Mesenchymal stem cell (in vitro differentiated cells and primary cell): ENCODE measurements at places on chromosomes 16 and 17.

GRCh38 chr16:164827-165538 lies 795 bp upstream of the HBM start:
- DNase-seq, result no peak

DNA sequence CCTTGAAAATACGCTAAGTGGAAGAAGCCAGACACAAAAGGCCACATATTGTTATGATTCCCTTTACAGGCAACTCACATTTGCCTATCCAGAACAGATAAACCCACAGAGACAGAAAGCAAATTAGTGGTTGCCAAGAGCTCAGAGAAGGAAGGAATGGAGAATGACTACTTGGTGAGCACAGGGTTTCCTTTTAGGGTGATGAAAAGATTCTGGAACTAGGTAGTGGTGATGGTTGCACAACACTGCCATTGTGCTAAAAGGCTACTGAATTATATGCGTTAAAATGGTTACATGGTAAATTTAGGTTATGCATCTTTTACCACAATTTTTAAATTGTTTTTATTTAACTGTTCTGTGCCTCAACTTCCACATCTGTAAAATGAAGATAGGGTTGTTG lies 4.4 kb downstream of the COPRS start:
- DNase-seq, result no peak

DNA sequence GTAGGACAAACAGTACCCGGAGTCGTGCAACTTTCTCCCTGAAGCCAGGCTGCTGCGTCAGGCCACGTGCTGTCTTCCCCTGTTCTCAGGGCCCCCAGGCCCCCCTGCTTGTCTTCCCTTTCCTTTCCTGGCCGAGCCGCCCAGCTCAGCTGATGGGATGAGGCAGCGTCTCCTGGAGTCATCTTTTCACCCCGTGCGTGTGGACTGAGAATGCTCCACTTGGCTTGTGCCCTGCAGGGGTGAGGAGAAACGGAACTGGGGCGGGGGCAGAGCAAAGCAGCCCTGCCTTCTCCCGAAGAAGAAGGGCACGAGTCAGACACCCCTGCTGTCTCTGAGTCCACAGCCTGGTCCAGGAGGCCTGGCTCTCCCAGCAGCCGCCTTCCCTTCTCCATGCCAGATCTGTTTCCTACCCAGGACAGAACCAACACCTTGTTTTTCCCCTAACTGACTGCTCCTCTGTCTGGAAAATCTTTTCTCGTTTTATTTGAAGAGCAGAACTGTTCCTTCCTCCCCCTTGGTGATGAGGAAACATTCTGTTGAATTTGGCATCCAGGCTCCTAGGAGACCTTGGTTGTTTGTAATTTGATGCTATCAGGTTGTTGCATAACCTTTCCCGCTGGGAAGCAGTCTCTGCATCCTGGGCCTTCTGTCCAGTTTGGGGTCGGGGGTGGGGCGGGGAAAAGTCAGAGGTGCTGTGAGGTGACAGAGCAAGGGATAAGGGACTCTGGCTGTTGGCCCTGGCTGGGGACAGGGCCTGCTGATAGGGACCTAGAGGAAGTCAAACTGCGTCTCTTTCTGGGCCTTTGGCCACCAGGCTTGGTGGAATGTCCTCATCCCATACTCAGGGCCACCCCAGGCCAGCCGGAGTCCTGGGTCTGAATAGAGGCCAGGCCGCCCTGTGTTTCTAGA lies 78.8 kb downstream of the WIPI1 start:
- peak; percentile 100 for DNase-seq

- no peak for DNase-seq
Measured at GRCh38 chr16:88375236-88375975, 7.4 kb upstream of the ZNF469 start.

DNA sequence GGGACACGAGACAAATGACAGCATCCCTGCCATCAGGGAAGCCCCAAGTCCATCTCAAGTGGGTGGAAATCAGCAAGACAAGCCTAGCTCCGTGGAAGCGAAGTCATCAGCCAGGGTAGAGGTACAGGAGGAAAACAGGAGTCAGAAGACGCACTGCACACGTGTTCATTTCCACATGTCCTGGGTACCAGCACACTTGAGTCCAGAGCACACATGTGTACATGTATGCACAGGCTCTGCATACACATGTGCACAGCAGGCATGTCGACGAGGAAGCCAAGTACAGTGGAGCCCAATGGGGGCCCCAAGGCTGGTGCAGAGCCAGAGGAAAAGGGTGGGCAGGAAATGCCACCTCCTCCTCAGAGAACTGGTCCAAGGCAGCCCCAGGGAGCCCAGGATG lies 75.9 kb downstream of the ZNF423 start:
- no peak for DNase-seq

DNA sequence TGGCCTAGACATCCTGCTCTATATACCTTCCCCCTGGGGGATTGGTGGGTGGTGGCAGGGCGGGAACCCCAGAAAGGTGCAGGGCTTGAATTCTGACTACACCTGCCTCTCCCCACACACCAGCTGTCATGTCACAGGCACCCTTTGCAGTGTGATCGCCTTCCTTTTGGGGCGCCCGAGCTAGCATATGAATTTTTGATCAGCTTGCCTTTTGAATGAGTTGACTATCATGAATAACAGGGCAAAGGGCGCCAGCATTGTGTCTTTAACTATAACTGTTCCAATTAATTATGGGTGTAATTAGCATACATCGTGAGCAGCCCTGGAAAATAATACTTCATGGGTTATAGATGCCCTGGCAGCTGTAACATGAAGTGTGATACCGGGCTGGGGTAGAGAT lies 72.7 kb downstream of the CYLD start:
- no peak for DNase-seq

DNA sequence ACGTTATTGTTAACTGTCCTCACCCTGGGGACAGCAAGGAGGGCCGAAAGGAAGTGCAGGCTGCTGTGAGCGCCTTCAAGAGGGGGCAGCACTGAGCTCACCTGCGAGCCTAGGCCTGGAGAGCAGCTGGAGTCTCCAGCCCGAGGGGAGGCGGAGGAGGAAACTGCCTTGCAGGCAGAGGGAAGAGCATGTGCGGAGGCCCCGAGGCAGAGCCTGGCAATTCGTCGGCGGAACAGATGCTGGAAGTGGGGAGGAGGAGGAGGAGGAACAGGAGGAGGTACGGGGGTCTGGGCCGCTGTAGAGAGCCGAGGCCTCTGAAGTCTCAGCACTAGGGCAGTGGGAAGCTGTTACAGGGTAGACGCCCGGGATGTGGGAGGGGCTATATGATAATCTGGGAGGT lies 49.6 kb upstream of the PLCG2 start:
- DNase-seq, result no peak

DNA sequence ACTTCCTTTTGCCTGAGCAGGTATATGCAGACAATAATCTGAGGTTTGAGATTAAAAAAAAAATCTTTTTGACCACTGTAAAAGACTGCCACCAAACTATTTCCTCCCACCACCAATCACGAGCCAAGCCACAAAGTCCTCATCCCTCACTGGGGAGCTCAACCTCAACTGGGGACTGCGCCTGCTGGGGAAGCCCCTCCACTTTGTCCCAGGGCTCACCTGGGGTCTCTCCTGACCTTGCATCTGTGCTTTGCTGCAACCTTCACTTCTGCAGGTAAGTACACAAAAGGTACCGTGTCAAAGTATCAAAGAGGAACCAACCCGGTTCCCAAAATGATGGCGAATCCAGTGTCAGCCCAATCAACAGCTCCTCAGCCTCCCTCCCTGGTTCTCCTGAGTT lies 35.5 kb downstream of the TLE7 start:
- DNase-seq, result no peak

- DNase-seq, result peak; percentile 31
Measured at GRCh38 chr16:84785843-84786581, 33.8 kb upstream of the CRISPLD2 start.

DNA sequence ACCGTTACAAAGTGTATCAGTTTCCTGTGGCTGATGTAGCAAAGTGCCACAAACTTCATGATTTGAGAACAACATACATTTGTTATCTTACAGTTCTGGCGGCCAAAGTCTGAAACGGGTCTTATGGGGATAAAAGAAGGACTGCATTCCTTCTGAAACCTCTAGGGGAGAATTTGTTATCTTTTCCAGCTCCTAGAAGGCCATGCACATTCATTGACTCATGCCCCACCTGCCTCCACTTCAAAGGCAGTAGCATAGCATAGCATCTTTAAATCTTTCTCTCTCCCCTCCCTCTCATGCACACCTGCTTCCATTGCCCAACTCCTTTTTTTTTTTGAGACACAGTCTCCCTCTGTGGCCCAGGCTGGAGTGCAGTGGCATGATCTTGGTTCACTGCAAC lies 190.7 kb upstream of the DYNLRB2 start:
- no peak for DNase-seq

GRCh38 chr16:81158964-81159363 lies 62.8 kb upstream of the GCSH start:
- no peak for DNase-seq

DNA sequence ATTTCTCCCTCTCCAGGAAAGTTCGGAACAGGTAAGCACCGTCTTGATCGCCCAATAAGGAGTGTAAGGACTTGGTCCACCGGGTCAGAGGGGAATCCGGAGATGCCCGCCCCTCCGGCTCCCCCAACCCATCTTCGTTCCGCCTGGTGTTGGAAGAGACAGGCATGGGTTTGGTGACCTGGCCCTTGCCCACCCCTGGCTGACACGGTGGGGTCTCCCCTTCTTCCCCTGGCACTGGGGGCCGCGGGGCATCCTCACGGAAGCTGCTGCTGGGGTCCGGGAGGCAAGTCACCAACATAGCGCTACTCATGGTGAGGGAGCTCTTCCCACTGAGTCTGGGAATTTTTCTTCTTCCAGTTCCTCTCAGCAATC lies 3.2 kb downstream of the AXIN2 start:
- no peak for DNase-seq

DNA sequence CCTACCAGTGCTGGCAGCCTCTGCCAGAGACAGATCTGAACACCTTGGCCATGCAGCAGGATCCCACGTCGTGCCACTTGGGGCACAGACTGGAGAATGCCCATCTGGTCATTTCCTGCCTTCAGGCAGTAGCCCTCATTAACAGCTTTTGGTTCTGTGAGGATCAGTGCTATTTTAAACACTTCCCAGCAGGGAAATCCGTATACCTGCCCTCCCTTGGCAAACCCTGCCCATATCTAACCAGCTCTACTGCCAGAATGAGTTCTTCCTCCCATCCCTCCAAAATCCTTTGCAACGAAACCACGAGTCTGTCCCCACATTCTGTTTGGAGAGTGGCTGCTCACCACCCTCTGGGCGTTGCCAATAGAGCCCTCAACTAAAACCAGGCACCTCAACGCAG lies 245.7 kb downstream of the ENGASE start:
- no peak for DNase-seq

GRCh38 chr16:50467943-50468748 lies 80.0 kb upstream of the NKD1 start:
- DNase-seq, result no peak
